Aorta (tissue), 5 donors: ENCODE measurements at places on chromosomes 11 and 22. TPM values are rescaled to one million over a fixed set of nuclear protein-coding genes. Genes with fewer than 3 reads are reported as not detected.

The DEAF1 gene
- 32.2 TPM for total RNA-seq

The TCN2 gene
- 31.3 TPM for total RNA-seq

The TBX1 gene
- 5.6 TPM for total RNA-seq

The MIOX gene
- total RNA-seq: not detected

The DUSP8 gene
- 9.4 TPM for total RNA-seq

GRCh38 chr22:27795696-27796517 lies 5.6 kb downstream of the MN1 start:
- H3K27me3 ChIP-seq: no peaks in the 10 kb centered on the region
- no peak for DNase-seq
- H3K36me3 ChIP-seq: no peaks in the 10 kb centered on the region
- H3K4me1 ChIP-seq: no peaks in the 10 kb centered on the region

DNA sequence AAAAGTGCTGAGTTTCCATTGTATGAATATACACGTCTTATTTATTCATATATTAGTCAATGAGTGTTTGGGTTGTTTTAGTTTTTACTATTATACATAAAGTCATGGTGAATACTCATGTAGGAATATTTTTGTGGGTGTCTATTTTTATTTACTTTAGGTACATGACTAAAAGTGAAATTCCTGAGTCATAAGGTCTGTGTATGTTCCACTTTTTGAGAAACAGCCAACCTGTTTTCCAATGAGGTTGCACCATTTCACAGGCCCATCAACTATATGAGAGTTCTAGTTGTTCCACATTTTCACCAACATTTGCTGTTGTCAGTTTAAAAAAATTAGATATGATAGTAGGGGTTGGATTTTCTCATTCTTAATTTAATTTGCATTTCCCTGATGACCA lies 6.6 kb upstream of the OR6X1 start:
- H3K27me3 ChIP-seq: peaks cover 2% of the 10 kb centered on the region
- no peak for DNase-seq
- H3K4me1 ChIP-seq: no peaks in the 10 kb centered on the region
- no peak overlapping the region for H3K27ac ChIP-seq
- H3K4me3 ChIP-seq: no peak overlapping the region

DNA sequence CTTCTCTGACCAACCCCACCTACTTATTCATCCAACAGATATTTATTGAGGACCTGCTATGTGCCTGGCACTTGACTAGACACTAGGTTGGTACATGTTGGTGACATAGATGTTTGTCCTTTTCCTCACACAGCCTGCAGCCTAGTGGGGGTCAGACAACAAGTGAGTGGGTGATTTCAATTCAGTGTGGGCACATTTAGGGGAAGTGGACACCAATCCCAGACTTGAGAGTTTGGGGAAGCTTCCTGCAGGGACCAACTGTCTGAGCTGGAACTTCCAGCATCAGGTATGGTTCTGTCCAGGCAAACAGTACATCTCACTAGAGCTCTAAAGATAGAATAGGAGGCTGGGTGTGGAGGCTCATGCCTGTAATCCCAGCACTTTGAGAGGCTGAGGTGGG lies 5.8 kb upstream of the BCL9L start:
- no peak overlapping the region for H3K4me3 ChIP-seq
- DNase-seq: no peak
- no peak overlapping the region for H3K27ac ChIP-seq
- H3K36me3 ChIP-seq: no peaks in the 10 kb centered on the region
- H3K27me3 ChIP-seq: no peaks in the 10 kb centered on the region
- H3K4me1 ChIP-seq: no peaks in the 10 kb centered on the region

DNA sequence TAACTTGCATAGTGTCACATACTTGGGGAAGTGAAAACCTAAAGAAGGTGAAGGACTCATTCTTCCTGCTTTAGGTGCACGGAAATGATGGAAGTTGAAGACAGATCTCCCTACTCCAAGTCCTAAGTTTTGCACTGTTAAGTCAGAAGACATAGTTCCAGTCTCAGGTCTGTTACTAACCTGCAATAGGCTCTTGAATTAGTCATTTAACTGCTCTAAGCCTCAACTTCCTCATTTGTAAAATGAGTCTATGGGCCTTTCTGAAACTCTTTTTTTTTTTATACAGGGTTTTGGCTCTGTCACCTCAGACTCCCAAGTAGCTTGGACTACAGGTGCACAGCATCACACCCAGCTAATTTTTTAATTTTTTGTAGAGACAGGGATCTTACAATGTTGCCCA lies 30.8 kb upstream of the POU2AF1 start:
- no peaks in the 10 kb centered on the region for H3K36me3 ChIP-seq
- H3K4me3 ChIP-seq: no peak overlapping the region
- no peaks in the 10 kb centered on the region for H3K27me3 ChIP-seq
- no peak overlapping the region for H3K27ac ChIP-seq
- H3K4me1 ChIP-seq: no peaks in the 10 kb centered on the region
- no peak for DNase-seq
